Glutamatergic neuron (in vitro differentiated cells): ENCODE measurements at places on chromosomes 13 and 19.

- no peak for DNase-seq
Observed at GRCh38 chr13:74747186-74747955, 613.2 kb upstream of the KLF12 start.

DNA sequence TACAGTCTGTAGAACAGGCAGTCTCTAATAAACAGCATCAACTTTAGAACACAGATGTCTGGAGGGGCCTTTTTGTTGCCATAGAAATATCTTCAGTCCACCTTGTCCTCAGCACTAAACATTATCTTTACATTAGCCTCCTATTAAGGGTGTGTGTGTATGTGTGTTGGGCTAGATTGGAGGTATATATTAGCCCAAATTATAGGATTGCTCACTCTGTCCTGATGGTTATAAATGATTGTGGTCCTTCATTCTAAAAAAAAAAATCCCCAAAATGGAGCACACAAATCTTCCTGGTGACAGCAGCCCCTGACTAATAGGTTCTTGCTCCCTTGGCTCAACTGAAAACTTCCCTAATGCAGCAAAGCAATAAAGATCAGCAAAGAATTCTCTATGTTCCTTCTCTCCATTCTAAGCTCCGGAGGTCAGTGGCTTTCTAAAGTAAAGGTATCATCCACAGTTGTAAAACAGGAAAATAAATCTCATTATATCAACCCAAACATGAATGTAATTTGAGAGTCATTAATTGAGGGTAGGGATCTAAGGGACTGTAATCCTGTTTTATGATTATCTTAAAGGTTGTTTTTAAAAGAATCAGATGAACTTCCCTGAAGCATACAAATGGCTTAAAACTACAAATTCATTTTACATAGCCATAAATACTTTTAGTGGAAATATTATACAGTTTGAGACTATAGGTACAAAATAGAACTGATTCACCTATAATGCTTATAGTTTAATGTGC lies 232.7 kb downstream of the KLF12 start:
- DNase-seq: no peak

- no peak for DNase-seq
Observed at GRCh38 chr13:102999499-102999898, 66.7 kb downstream of the SLC10A2 start.

DNA sequence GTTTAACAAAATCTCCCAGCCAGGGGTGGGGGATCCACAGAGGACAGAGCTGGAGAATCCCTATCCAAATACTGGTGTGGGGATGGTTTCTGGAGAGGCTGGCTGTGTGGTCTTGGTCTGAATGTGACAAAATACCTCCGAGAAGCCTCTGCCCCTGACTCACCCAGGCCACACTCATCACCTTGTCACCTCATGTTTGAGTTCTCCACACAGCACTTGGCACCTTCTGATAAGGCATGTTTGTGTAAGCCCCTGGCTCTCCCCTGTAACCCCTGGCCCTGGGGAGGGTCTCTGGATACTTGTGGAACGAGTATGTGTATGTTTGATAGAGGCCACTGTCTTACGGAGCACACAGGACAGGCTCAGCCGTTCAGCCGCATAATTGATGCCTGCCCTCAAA lies 14.7 kb downstream of the TECR start:
- DNase-seq: no peak

DNA sequence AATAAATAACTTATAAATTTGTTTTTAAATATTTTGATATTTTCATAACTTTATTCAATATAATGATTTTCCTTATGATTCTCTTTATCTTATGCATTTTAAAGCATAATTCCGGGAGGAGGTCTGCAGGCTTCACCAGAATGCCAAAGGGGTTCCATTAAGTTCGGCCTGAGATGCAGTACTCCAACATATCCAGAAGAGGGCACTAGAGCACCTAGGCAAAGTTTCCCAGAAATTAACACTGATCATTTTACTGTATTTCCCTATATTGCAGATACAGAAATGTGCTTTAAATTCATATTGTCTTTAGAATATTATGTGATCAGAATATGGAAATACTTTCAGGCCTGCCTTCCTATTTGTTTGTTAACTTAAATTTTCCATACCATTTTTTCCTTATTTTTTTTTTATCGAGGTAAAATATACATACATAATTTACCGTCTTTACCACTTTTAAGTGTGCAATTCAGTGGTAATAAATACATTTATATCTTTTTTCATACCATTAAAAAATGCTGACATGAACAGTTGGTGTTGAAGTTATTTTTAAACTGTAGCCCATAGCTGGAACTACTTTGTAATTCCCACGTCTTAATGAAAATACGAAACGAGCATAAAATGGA lies 58.9 kb upstream of the TM9SF2 start:
- DNase-seq: no peak
